ENCODE measurements at places on chromosomes 11 and 22. TPM values are rescaled to one million over a fixed set of nuclear protein-coding genes. Genes with fewer than 3 reads are reported as not detected.

GRCh38 chr11:69356703-69357457, 62.9 kb downstream of the MYEOV start:
- no peak overlapping the region for H3K4me3 ChIP-seq
- no peaks in the 10 kb centered on the region for H3K36me3 ChIP-seq
- no peaks in the 10 kb centered on the region for H3K27me3 ChIP-seq
- no peak overlapping the region for H3K27ac ChIP-seq

DNA sequence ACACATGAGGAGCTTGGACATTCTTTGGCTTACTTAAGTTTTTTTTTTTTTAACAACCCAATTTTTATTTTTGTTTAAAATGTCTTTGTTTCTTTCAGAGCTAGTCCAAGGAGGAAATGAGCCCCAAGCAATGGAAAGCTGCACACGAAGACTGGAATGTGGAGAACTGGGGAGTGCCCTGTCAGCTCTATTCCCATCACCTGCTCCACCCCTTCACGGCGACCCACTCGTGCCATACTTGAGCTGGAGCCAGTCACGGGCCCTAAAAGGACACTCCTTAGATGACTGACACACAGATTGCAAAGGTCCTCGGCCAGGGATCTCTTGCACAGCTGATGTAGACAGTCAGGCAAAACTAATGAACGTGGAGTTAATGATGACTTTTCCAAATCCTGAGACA, 10.6 kb upstream of the SLC25A18 start:
- H3K4me1 ChIP-seq: no peaks in the 10 kb centered on the region
- H3K4me3 ChIP-seq: no peak overlapping the region
- DNase-seq: no peak
- H3K36me3 ChIP-seq: no peaks in the 10 kb centered on the region
- H3K27ac ChIP-seq: no peak overlapping the region
- no peaks in the 10 kb centered on the region for H3K27me3 ChIP-seq

DNA sequence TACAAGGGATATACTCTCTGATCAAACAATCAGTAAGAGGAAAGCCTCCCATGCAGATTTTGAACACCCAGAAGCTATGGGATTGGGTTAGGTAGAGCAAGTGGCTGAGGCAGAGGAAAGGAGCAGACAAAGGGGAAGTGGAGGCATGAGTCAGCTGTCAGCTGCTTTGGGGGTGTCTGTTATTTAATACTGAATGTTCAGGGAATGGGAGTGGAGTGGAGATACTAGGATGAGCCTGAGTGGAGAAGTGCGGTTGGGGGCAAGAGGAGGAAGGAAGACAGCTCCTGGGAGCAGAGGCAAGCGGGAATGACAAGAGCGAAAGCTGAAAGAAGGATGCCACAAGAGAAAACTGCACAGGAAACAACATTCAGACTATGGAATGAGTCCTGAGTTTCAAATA, 22.7 kb upstream of the TMPRSS5 start:
- H3K4me3 ChIP-seq: no peak overlapping the region
- H3K36me3 ChIP-seq: no peaks in the 10 kb centered on the region

DNA sequence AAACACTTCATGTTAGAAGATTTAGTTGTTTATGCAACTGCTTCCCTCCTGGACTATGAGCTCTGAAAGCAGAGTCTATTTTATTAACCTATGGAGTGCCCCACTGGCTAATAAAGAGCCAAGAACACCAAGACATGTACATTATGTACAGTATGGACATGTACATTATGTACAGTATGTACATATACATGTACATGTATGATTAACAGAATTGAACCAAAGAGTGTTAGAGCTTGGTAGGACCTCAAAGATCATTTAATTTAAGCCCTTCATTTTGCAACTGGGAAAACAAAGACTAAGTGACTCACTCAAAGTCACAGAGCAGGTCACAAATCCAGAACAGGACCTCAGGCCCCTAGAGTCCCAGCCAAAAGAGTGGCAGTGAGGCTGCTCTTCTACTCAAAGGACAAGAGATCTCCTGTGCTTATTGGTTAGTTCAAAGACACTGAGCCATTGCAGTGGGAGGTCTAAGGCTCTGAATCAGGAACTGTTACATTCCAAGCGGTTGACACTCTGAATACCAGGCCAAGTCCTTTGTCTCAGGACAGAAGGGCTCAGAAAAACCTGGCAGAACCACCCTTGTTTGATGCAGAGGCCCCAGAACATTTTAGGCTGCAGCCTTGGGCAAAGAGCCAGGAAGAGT, 103.8 kb downstream of the FAM168A start:
- no peak for DNase-seq
- H3K4me1 ChIP-seq: no peaks in the 10 kb centered on the region
- no peaks in the 10 kb centered on the region for H3K27me3 ChIP-seq
- peaks cover 4% of the 10 kb centered on the region for H3K36me3 ChIP-seq

DNA sequence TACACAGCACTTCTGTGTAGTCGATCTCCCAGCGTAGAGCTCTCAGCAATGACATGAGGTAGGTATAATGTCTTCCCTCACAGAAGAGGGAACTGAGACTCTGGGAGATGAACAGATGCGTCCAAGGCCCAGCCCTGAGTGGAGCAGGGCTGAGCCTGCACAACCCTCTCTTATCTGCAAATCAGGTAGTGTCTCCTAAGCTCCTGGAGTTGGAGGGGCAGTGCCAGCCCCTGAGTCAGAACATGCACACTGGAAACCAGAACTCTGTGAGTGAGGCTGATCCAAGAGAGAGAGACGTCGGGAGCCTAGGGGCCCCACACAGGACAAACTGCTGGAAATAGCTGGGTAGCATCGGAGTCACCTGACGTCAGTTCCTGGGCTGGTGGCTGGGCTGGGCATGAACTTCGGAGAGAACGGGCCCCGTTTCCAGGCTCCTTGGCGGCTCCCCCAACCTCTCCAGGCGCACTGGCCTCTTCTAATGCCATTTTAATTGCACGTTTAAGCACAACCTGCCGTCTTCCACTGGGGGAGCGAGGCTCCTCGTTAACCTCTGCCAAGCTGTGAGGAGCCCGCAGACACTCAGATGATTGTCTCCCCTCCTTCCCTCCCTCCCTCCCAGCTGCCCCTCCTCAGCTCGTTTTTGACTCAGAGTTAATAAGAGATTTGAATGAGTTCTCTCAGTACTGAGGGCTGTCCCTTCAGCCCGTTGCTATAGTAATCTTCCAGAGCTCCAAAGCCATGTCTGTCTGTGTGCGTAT, 191.2 kb upstream of the TBCEL start:
- no peak overlapping the region for H3K27ac ChIP-seq
- peaks cover 19% of the 10 kb centered on the region for H3K27me3 ChIP-seq
- no peak overlapping the region for H3K4me3 ChIP-seq

DNA sequence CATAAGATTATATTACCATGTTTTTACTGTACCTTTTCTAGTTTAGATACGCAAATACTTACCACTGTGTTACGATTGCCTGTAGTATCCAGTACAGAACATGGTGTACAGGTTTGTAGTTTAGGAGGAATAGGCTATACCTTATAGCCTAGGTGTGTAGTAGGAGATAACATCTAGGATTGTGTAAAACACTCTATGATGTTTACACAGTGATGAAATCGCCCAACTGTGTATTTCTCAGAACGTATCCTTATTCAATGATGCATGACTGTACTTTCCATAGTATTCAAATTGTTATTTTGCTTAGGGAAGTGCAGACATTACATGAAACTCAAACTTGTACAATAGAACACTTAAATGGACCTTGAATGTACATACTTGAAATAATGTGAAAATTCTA, 188.1 kb upstream of the PDGFD start:
- H3K36me3 ChIP-seq: peaks cover 4% of the 10 kb centered on the region
- H3K4me3 ChIP-seq: no peak overlapping the region
- no peak for DNase-seq
- H3K4me1 ChIP-seq: no peaks in the 10 kb centered on the region
- H3K27ac ChIP-seq: no peak overlapping the region
- no peaks in the 10 kb centered on the region for H3K27me3 ChIP-seq

GRCh38 chr11:94583213-94583865, 16.2 kb downstream of the PIWIL4 start:
- H3K27me3 ChIP-seq: no peaks in the 10 kb centered on the region
- DNase-seq: no peak
- no peak overlapping the region for H3K4me3 ChIP-seq
- H3K4me1 ChIP-seq: no peaks in the 10 kb centered on the region

GRCh38 chr22:38444783-38445182, 10.2 kb downstream of the KCNJ4 start:
- no peaks in the 10 kb centered on the region for H3K4me1 ChIP-seq
- H3K27ac ChIP-seq: no peak overlapping the region
- H3K27me3 ChIP-seq: peaks cover 6% of the 10 kb centered on the region
- no peak for DNase-seq
- H3K36me3 ChIP-seq: no peaks in the 10 kb centered on the region

GRCh38 chr11:9386086-9386485, 1.6 kb downstream of the IPO7 start:
- no peaks in the 10 kb centered on the region for H3K36me3 ChIP-seq
- peaks cover 55% of the 10 kb centered on the region for H3K4me1 ChIP-seq
- peak overlapping the region; percentile 24 for H3K27ac ChIP-seq
- no peaks in the 10 kb centered on the region for H3K27me3 ChIP-seq
- H3K4me3 ChIP-seq: peak overlapping the region; percentile 90
- no peak for DNase-seq

- H3K27ac ChIP-seq: no peak overlapping the region
- no peak for DNase-seq
- no peaks in the 10 kb centered on the region for H3K4me1 ChIP-seq
- peaks cover 24% of the 10 kb centered on the region for H3K27me3 ChIP-seq
- H3K36me3 ChIP-seq: peaks cover 4% of the 10 kb centered on the region
Measured at GRCh38 chr11:2327032-2327431, 25.2 kb downstream of the TSPAN32 start.

DNA sequence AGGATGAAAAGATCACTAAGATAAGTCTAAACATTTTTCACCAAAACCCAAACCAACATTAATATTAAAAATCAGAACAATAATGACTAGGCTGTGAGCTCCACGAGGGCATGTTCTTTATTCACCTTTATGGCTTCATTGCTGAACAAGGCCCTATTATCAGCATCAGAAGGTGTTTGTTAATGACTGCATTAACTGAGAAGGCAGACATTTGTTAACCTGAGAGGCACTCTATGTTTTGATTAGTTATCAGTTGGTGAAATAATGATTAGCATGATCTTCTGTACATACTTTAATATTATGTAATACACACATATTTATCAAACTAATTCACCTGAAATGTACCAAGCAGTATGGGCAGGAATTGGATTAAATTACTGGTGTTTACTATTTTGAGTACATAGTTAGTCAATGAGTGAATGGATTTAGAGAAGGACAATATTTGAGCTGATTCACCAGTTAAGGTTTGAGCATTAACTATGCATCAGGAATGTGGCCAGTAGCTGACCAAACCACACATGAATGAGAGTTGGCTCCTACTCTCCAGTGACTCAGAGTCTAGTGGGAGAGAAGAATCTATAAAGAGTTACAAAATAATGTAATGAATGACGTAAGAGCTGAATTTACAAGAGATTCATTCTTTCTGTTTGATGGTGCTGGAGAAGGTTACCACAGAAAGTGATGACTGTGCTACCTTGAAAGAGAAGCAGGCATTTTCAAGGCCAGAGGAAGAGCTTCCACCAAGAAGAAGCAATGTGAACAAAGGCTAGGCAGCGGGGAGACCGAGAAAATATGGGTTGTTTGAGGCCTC, 6.7 kb downstream of the IL18 start:
- H3K4me1 ChIP-seq: peaks cover 6% of the 10 kb centered on the region
- H3K36me3 ChIP-seq: no peaks in the 10 kb centered on the region
- H3K4me3 ChIP-seq: no peak overlapping the region

GRCh38 chr22:29270475-29271271, 2.6 kb downstream of the EWSR1 start:
- no peaks in the 10 kb centered on the region for H3K27me3 ChIP-seq
- DNase-seq: no peak
- peak overlapping the region; percentile 96 for H3K27ac ChIP-seq
- peaks cover 81% of the 10 kb centered on the region for H3K4me1 ChIP-seq

- peaks cover 20% of the 10 kb centered on the region for H3K4me1 ChIP-seq
- no peak overlapping the region for H3K4me3 ChIP-seq
- no peak for DNase-seq
- H3K27ac ChIP-seq: no peak overlapping the region
- H3K36me3 ChIP-seq: no peaks in the 10 kb centered on the region
Measured at GRCh38 chr11:125072218-125072960, 9.3 kb downstream of the SLC37A2 start.

- H3K4me1 ChIP-seq: no peaks in the 10 kb centered on the region
- H3K36me3 ChIP-seq: peaks cover 2% of the 10 kb centered on the region
- H3K27me3 ChIP-seq: peaks cover 23% of the 10 kb centered on the region
- DNase-seq: no peak
- H3K4me3 ChIP-seq: no peak overlapping the region
Measured at GRCh38 chr11:27514558-27514957, 8.0 kb upstream of the LIN7C start.

GRCh38 chr11:23620617-23621016, 760.3 kb upstream of the CCDC179 start:
- no peak overlapping the region for H3K4me3 ChIP-seq
- no peak for DNase-seq
- H3K27me3 ChIP-seq: no peaks in the 10 kb centered on the region

The WBP2NL gene
- total RNA-seq: 4.3 TPM

The OR8G1 gene
- not detected for total RNA-seq

The CALCA gene
- not detected for total RNA-seq

The SAA1 gene
- total RNA-seq: not detected

The IFTAP gene
- total RNA-seq: 4.1 TPM

The MAPK8IP2 gene
- total RNA-seq: 0.62 TPM

The KCNJ11 gene
- total RNA-seq: 0.29 TPM

All from activated T-cell treated with anti-CD3 and anti-CD28 coated beads, Interleukin-2, amount 50 U/mL, for 72 hours (primary cell).